Pons (tissue), 1 donor: ENCODE measurements at places on chromosomes 3 and 15.

DNA sequence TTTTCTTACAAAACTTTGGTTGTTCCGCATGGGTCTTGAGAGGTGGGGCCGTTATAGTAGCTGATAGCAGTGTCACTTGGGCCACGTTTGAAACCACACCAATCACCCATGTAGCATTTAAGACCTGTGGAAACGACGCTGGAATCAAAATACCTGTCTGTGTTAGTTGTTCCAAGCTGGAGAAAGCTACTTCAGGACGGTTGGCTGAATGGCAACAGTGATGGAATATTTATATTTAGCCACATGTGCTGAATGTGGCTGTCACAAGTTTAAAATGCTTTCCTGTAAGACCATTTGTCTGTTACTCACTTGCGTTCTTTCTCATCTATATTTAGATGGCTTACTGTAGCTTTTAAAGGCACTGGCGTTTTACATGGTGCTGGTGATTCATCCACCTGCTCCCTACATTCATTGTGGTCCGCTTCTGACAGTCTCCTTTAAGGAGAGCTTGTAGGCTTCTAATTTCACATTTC lies 1.4 kb downstream of the DNAJA4 start:
- no peak for DNase-seq

DNA sequence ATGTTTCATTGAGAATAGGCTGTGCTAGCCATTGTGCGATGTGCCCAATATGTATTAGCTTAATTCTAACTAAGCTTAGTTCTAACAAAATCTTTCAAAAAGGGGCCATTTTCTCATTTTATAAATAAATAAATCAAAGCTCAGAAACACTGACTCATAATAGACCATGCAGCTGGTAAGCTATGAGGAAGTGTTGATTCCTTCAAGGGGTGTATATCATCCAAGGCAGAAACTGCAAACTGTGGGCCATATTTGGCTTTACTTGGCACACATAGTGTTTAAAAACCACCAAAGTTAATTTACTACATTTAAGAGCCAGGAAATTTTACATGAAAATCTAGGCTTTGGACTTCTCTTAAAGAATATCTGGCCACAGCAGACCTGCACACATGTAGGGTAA lies 136.5 kb downstream of the ZNF621 start:
- DNase-seq = no peak

GRCh38 chr15:52780172-52780980 lies 9.8 kb downstream of the ONECUT1 start:
- peak; percentile 85 for DNase-seq

GRCh38 chr3:194808640-194809097 lies 123.0 kb downstream of the FAM43A start:
- DNase-seq = peak; percentile 13
